HCT116 (cell line): ENCODE measurements at places on chromosomes 12 and 14. TPM values are rescaled to one million over a fixed set of nuclear protein-coding genes. Genes with fewer than 3 reads are reported as not detected.
A peak's percentile ranks its signal among the peaks of the same experiment; 100 is the strongest.

The RASSF8 gene
- total RNA-seq = 9.2 TPM

DNA sequence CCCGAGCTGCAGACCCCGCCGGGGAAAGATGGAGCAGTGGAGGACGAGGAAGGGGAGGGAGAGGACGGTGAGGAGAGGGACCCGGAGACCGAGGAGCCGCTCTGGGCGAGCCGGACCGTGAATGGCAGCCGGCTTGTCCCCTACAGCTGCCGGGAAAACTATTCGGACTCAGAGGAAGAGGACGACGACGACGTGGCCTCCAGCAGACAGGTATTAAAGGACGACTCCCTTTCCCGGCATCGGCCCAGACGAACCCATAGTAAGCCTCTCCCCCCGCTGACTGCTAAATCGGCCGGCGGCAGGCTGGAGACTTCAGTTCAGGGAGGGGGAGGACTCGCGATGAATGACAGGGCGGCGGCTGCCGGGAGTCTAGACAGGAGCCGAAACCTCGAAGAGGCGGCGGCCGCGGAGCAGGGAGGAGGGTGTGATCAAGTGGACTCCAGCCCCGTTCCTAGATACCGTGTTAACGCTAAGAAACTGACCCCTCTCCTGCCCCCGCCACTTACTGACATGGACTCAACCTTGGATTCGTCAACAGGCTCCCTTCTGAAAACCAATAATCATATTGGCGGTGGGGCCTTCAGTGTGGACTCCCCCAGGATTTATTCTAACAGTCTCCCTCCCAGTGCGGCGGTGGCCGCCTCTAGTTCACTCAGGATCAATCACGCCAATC, 962 bp downstream of the LEMD3 start:
- peak; percentile 28 for DNase-seq

DNA sequence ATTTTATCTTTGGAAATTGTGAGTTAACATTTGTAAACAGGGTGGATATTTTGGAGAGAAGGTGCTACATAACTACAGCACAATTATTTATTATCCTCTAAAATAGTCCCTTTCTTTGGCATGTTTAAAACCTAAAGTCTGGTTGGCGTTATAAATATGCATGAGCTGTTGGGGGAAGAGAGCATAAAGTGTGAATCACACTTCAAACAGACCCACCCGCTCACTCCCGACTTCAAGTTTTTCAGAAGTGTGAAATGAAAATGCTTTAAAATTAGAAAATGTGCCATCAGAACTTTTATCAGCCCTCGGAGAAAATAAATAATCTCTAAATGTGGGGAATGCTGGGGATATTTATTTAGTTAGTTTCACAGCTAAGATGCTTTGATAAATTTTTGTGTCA, 1006.9 kb downstream of the NRXN3 start:
- DNase-seq = no peak

The AICDA gene
- not detected for total RNA-seq

DNA sequence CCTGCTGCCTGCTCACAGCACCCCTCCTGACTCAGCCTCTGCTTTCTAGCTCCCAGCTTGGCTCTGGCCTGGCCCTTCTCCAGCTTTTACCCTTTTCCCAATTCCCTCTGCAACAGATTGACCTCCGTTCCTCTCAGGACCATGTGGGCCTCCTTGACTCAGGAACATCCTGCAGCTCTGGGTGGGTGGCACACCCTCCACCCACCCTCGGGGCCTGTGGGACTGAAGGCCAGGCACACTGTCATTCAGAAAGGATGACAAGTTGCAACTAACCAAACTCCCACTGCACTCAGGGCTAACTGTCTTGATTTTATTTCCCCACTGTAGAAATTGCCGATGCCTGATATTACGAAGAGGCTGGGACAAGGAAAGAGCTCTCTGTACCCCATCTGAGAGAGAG, 59.4 kb downstream of the HELB start:
- no peak for DNase-seq

The ATL1 gene
- 1.4 TPM for total RNA-seq

- DNase-seq = no peak
Measured at GRCh38 chr14:100278702-100279101, 27.5 kb downstream of the SLC25A29 start.

The PAPLN gene
- 9.6 TPM for total RNA-seq
